ENCODE measurements at places on chromosomes 16 and 17. TPM values are rescaled to one million over a fixed set of nuclear protein-coding genes. Genes with fewer than 3 reads are reported as not detected.
A peak's percentile ranks its signal among the peaks of the same experiment; 100 is the strongest.

- no peak overlapping the region for H3K27ac ChIP-seq
- no peak overlapping the region for H3K4me3 ChIP-seq
- H3K27me3 ChIP-seq, result peaks cover 1% of the 10 kb centered on the region
- no peak for DNase-seq
- H3K4me1 ChIP-seq, result peaks cover 45% of the 10 kb centered on the region
These were observed 47.4 kb downstream of the B9D1 start for GRCh38 chr17:19315104-19315503.

GRCh38 chr17:76820039-76820438 is 48.2 kb upstream of the MGAT5B start:
- no peak overlapping the region for H3K4me3 ChIP-seq
- H3K27me3 ChIP-seq, result peaks cover 28% of the 10 kb centered on the region
- no peak for DNase-seq
- no peaks in the 10 kb centered on the region for H3K36me3 ChIP-seq

DNA sequence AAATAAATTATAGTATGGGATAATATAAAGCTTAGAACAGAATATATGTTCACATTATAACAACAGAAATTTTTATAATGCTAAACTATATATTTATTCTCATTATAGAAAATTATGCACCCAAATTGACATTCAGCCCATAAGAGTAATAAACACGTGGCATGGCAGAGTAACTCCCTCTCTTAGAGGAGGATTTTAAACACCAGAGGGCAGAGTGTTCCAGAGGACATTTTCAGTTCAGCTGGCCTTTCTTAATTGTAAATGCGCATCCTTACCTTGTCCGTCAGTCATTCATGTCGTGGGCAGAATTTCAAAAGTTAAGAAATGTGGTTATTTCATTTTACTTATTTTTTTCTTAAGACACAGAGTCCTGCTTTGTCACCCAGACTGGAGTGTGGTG is 147.1 kb downstream of the TANC2 start:
- H3K4me1 ChIP-seq, result peaks cover 46% of the 10 kb centered on the region
- H3K36me3 ChIP-seq, result peaks cover 11% of the 10 kb centered on the region
- no peak overlapping the region for H3K4me3 ChIP-seq
- no peak for DNase-seq
- no peaks in the 10 kb centered on the region for H3K27me3 ChIP-seq
- H3K27ac ChIP-seq, result no peak overlapping the region

DNA sequence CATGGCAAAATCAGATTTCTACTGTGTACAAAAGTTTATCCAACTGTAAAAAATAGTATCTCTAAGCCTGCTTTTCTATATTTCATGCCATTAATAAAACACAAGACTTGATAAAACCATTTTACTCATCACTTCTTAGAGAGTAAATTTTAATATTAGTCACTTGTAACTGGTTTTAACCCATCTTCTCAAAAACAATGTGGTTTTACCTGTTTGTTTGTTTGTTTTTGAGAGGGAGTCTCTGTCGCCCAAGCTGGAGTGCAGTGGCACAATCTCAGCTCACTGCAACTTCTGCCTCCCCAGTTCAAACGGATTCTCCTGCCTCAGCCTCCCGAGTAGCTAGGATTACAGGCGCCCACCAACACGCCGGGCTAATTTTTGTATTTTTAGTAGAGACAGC is 32.1 kb downstream of the UBE2G1 start:
- H3K36me3 ChIP-seq, result peaks cover 6% of the 10 kb centered on the region
- H3K27ac ChIP-seq, result no peak overlapping the region
- no peak for DNase-seq

- no peaks in the 10 kb centered on the region for H3K36me3 ChIP-seq
- H3K4me1 ChIP-seq, result no peaks in the 10 kb centered on the region
- DNase-seq, result no peak
- no peak overlapping the region for H3K4me3 ChIP-seq
- H3K27ac ChIP-seq, result no peak overlapping the region
These were observed 9.6 kb upstream of the MPP2 start for GRCh38 chr17:43917016-43917347.

- H3K4me3 ChIP-seq, result no peak overlapping the region
- H3K27ac ChIP-seq, result no peak overlapping the region
- H3K4me1 ChIP-seq, result no peaks in the 10 kb centered on the region
- DNase-seq, result no peak
- no peaks in the 10 kb centered on the region for H3K36me3 ChIP-seq
These were observed 15.4 kb upstream of the TMEM220 start for GRCh38 chr17:10745231-10745630.

GRCh38 chr16:82852388-82853008 is 225.7 kb downstream of the CDH13 start:
- H3K4me3 ChIP-seq, result no peak overlapping the region
- no peak overlapping the region for H3K27ac ChIP-seq
- no peaks in the 10 kb centered on the region for H3K27me3 ChIP-seq
- no peak for DNase-seq
- peaks cover 6% of the 10 kb centered on the region for H3K36me3 ChIP-seq

GRCh38 chr16:12885742-12886141 is 15.7 kb upstream of the SHISA9 start:
- no peaks in the 10 kb centered on the region for H3K4me1 ChIP-seq
- H3K36me3 ChIP-seq, result no peaks in the 10 kb centered on the region
- peaks cover 7% of the 10 kb centered on the region for H3K27me3 ChIP-seq
- no peak overlapping the region for H3K27ac ChIP-seq
- no peak for DNase-seq

DNA sequence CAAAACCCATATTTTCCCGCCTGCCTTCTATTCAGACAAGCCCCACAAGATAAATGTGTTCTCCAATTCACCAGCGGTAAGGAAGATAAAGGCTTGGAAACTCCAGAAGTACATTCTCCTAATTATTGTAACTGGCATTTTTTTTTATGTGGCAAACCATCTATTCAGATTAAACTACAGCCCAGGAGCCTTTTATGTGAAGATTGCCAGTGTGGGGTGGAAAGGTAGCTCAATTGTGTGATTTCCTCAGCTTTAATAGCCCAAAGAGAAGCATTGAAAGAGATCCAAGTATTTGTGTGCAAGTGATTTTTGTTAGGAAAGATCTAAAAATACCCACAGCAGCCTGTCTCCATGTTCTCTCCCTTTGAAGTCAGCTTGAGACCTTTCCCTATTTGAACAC is 451.4 kb upstream of the CCL2 start:
- no peak overlapping the region for H3K27ac ChIP-seq
- H3K27me3 ChIP-seq, result peaks cover 2% of the 10 kb centered on the region
- no peak overlapping the region for H3K4me3 ChIP-seq
- no peaks in the 10 kb centered on the region for H3K36me3 ChIP-seq

- peaks cover 27% of the 10 kb centered on the region for H3K4me1 ChIP-seq
- peak overlapping the region; percentile 95 for H3K4me3 ChIP-seq
- peak; percentile 26 for DNase-seq
- peaks cover 14% of the 10 kb centered on the region for H3K36me3 ChIP-seq
These were observed 723 bp downstream of the TRIM37 start for GRCh38 chr17:59105852-59106462.

DNA sequence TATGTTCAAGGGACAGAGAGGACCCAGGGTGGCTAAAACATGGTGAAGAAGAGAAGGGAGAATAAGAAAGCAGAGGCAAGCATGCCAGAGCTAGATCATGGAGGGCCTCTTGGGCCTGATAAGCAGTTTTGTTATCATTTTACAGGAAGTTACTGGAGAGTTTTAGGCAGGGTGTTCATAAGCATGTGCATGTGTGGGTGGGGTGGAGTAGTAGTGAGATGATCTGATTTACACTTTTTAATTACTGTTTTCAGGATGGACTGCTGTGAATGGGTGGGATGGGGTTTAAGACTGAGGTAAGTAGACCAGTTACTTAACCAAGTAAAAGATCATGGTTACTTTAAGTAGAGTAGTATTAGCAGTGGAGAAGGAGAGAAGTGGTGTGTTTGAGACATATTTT is 173.6 kb downstream of the PHKB start:
- H3K27ac ChIP-seq, result no peak overlapping the region
- no peaks in the 10 kb centered on the region for H3K27me3 ChIP-seq
- H3K4me1 ChIP-seq, result no peaks in the 10 kb centered on the region
- H3K36me3 ChIP-seq, result peaks cover 30% of the 10 kb centered on the region
- H3K4me3 ChIP-seq, result no peak overlapping the region
- no peak for DNase-seq

DNA sequence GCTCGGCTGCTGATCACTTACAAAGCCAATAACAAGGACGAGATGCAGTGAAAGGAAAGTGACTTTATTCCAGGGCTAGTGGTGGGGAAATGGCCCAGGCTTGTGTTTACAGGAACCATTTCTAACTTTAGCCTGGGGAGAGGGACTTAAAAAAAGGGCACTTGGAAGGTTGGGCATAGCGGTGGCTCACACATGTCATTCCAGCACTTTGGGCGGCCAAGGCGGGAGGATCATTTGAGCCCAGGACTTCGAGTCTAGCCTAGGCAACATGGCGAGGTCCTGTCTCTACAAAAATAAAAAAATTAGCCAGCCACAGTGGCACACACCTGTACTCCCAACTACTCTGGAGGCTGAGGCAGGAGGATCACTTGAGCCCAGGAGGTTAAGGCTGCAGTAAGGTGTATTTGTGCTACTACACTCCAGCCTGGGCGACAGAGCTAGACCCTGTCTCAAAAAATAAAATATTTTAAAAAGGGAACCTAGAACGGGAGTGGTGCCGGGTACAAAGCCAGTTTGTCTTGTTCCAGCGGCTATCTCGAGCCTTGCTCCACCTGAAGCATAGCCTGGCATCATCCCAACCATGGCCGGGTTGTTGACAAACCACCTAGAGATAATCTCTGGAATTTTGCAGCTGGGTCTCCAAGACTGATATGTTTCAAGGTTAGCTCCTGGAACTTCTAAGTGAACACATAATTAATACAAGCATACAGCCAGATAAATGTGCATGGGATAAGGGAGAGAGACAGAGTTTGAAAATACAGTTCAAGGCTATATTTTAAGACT is 5.7 kb upstream of the TVP23A start:
- peaks cover 14% of the 10 kb centered on the region for H3K4me1 ChIP-seq
- H3K4me3 ChIP-seq, result no peak overlapping the region
- DNase-seq, result no peak
- no peak overlapping the region for H3K27ac ChIP-seq
- H3K27me3 ChIP-seq, result peaks cover 17% of the 10 kb centered on the region

- peak overlapping the region; percentile 3 for H3K4me3 ChIP-seq
- peak; percentile 79 for DNase-seq
- peak overlapping the region; percentile 83 for H3K27ac ChIP-seq
These were observed 54.9 kb downstream of the ABCC1 start for GRCh38 chr16:16004314-16004749.

- peaks cover 22% of the 10 kb centered on the region for H3K36me3 ChIP-seq
- peak overlapping the region; percentile 76 for H3K4me3 ChIP-seq
- H3K27ac ChIP-seq, result peak overlapping the region; percentile 96
- peak; percentile 98 for DNase-seq
- H3K4me1 ChIP-seq, result peaks cover 58% of the 10 kb centered on the region
These were observed 943 bp upstream of the COTL1 start for GRCh38 chr16:84618581-84619460.

DNA sequence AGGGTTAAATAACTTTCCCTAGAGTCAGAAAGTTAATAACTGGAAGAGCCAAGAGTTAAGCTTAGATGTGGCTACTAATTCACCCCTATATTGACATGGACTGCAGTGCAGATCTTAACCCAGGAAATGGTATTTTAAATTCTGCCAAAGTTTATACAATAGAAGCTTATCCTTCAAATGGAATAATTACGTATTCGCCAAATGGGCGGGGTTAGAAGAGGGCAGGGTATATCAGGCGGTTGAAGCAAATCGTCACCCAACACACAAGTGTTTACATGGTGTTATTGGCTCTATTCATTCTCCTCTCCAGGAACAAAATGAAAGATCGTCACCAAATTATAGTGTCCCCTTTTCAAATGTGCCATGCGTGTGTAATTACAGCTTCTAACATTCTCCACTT is 182.7 kb downstream of the PRKCB start:
- peaks cover 2% of the 10 kb centered on the region for H3K27me3 ChIP-seq
- no peak for DNase-seq
- no peak overlapping the region for H3K27ac ChIP-seq
- no peaks in the 10 kb centered on the region for H3K36me3 ChIP-seq
- no peak overlapping the region for H3K4me3 ChIP-seq
- H3K4me1 ChIP-seq, result no peaks in the 10 kb centered on the region

GRCh38 chr17:51165680-51166197 is 472 bp upstream of the NME2 start:
- peaks cover 42% of the 10 kb centered on the region for H3K36me3 ChIP-seq
- H3K27ac ChIP-seq, result peak overlapping the region; percentile 97
- H3K27me3 ChIP-seq, result peaks cover 1% of the 10 kb centered on the region
- peaks cover 40% of the 10 kb centered on the region for H3K4me1 ChIP-seq
- DNase-seq, result no peak
- peak overlapping the region; percentile 91 for H3K4me3 ChIP-seq

DNA sequence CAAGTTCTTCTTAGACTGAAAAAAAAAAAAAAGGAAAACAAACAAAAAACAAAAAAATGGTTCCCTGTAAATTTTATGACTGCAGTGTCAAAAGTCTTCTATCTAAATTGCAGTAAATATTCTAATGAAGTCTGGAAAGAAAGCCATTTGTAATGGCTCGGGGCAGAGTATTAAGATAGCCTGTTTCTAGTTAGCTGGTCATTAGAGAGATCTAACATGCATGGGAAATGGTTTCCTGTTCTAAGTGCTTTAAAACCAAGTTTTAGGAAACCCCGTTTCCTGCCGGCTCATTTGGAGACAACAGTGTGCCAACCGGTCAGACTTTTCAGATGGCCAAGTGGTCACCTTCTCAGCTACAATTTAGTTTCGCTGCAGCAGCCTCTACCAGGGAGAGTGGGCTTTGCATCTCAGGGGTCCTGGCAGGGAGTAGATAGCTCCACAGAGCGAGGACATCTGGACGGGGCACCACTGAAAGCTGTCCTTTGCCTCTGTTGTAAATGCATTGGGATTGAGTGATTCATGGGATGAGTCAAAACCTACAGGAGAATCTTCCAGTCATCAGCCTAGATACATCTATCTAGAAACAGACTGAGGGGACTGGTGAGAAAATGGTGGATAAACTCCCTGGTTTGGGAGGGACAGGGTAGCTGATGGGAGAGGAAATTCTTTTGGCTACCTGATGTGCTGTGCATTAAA is 473.2 kb upstream of the SALL1 start:
- H3K4me3 ChIP-seq, result peak overlapping the region; percentile 74
- H3K4me1 ChIP-seq, result peaks cover 20% of the 10 kb centered on the region
- DNase-seq, result peak; percentile 70
- no peaks in the 10 kb centered on the region for H3K36me3 ChIP-seq
- H3K27ac ChIP-seq, result peak overlapping the region; percentile 87

DNA sequence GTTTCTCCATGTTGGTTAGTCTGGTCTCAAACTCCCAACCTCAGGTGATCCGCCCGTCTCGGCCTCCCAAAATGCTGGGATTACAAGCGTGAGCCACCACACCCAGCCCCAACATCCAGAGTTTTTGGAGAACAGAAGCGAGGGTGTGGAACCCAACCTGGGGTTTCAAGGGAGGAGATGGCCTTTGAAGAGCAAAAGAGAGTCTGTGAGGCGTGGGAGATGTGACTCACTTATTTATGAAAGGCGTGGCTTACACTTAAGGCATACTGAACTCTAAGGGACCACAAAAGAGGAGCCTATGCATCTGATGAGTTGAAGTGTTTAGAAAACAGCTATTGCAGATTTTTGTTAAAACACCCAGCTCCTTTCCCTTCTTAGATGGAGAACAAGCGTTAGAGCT is 18.9 kb downstream of the ARSG start:
- no peak overlapping the region for H3K27ac ChIP-seq
- H3K4me3 ChIP-seq, result no peak overlapping the region
- peaks cover 5% of the 10 kb centered on the region for H3K27me3 ChIP-seq
- DNase-seq, result no peak
- H3K36me3 ChIP-seq, result peaks cover 25% of the 10 kb centered on the region

Gene TMEM238L
- not detected for total RNA-seq

Gene GAS7
- total RNA-seq, result 7.4 TPM

Gene MYOCD
- total RNA-seq, result 6.9 TPM

Gene SRL
- total RNA-seq, result not detected

Gene CRYM
- total RNA-seq, result not detected

Gene CWC25
- 14.0 TPM for total RNA-seq

Gene ZNF19
- total RNA-seq, result 1.4 TPM

Gene APOBR
- not detected for total RNA-seq

Gene CD7
- not detected for total RNA-seq

Gene CD300H
- not detected for total RNA-seq

Gene RNF151
- not detected for total RNA-seq

Gene PRR29
- 0.18 TPM for total RNA-seq

All from HFFc6 (cell line).